Naive thymus-derived CD4-positive, alpha-beta T cell (primary cell): ENCODE measurements at places on chromosomes 16 and 17. TPM values are rescaled to one million over a fixed set of nuclear protein-coding genes. Genes with fewer than 3 reads are reported as not detected.
A peak's percentile ranks its signal among the peaks of the same experiment; 100 is the strongest.

GRCh38 chr17:81459224-81459623, 53.4 kb downstream of the ACTG1 start:
- no peak overlapping the region for H3K4me3 ChIP-seq
- H3K27me3 ChIP-seq: no peaks in the 10 kb centered on the region
- no peak overlapping the region for H3K27ac ChIP-seq
- DNase-seq: no peak
- no peaks in the 10 kb centered on the region for H3K36me3 ChIP-seq

DNA sequence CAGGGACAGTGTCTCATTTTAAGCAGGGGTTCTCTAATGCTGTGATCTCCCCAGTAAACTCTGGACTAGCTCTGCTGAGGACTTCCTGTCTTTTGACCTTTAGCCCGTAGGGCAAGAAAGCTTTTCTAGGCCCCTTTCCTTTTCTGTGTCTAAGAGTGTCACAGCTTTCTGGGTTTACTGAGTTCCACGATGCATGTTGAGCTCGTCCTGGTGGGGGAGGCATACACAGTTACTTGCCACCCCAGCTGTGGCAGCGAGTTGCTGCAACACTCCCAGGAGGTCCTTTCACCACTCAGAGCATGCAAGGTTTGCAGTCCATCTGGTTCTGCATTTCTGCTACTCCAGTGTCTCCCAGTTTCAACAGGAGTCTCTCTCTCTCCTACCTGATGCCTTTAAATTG, 23.7 kb downstream of the NOD2 start:
- no peaks in the 10 kb centered on the region for H3K27me3 ChIP-seq
- H3K4me3 ChIP-seq: no peak overlapping the region
- no peak for DNase-seq
- no peak overlapping the region for H3K27ac ChIP-seq
- peaks cover 13% of the 10 kb centered on the region for H3K4me1 ChIP-seq

DNA sequence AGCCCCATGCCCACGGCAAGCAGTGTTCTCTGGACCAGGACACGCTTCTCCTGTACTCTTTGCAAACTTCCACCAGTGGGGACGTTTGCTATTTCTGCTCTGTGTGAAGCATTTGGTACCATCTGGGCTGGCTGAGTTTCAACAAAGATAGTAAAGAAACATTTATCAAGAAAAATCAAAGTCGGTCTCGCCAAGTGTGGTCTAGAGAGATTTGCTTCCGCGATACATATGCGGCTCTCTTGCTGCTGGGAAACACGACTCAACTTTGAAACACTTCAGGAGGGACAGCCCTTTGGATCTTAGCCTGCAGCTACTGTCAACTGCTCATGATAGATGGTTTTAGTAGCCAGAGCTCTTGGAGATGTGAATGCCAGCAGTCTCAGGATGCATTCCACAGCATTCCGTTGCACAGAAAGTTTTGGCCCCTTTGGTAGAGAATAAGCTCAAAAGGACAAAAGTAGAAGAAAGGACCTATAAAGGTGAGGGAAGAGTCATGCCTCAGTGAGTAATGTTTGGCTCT, 168.2 kb upstream of the CACNG3 start:
- H3K4me1 ChIP-seq: no peaks in the 10 kb centered on the region
- no peaks in the 10 kb centered on the region for H3K27me3 ChIP-seq
- no peak for DNase-seq
- peaks cover under 1% of the 10 kb centered on the region for H3K36me3 ChIP-seq

GRCh38 chr16:56919099-56919800, 12.7 kb upstream of the HERPUD1 start:
- no peak overlapping the region for H3K4me3 ChIP-seq
- peaks cover 14% of the 10 kb centered on the region for H3K4me1 ChIP-seq
- no peaks in the 10 kb centered on the region for H3K27me3 ChIP-seq
- no peaks in the 10 kb centered on the region for H3K36me3 ChIP-seq
- no peak for DNase-seq

SUMO2 gene
- 494 and 495 TPM in 2 replicates for total RNA-seq

DNA sequence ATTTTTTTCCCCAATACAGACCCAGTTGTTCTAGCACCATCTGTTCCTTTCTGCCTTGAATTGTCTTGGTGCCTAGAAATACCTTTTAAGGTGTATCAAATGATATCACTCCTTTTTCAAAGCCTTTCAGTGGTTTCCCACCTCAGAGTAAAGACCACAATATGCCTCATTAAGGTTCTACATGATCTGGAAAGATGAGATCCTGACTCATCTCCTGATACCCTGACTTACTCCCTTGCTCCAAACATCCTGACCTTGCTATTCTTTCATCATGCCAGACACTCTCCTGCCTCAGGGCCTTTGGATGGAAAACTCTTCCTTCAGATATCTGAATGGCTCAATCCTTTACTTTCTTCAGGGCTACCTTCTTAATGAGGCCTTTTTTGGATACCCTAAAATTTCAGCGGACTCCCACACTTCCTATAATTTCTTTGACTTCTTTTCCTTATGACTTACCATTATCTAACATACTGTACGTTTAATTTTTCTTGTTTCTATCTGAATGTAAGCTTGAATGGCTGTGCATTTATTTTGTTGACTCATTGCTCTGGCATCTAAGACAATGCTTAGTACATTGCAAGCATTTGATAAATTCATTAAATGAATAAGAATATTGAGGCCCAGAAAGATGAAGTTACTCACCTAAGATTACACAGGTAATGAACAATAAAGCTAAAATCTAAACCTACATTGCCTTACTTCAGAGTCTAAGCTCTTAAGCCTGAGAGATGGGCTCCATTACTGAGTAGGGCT, 19.2 kb downstream of the FLOT2 start:
- no peak overlapping the region for H3K27ac ChIP-seq
- H3K36me3 ChIP-seq: peaks cover 36% of the 10 kb centered on the region
- H3K4me1 ChIP-seq: no peaks in the 10 kb centered on the region
- H3K4me3 ChIP-seq: no peak overlapping the region

SLC22A31 gene
- total RNA-seq: 1.8 TPM

DNA sequence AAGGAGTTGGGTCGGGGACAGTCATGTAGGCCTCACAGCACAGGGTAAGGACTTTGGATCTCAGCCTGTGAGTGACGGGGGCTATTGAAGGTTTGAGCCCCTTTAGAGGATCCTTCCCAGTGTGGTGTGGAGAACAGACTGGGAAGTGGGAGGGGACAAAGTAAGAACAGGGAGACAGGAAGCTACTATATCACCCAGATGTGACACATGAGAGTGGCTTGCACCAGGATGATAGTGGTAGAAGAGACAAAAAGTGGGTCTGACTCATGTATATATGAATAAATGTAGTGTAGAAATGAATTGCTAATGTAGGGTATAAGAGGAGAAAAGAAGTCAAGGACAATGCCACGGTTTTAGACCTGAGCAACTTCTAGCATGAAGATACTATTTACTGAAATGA, 4.5 kb downstream of the NUP93 start:
- no peaks in the 10 kb centered on the region for H3K36me3 ChIP-seq
- H3K27me3 ChIP-seq: no peaks in the 10 kb centered on the region
- DNase-seq: no peak
- no peak overlapping the region for H3K27ac ChIP-seq
- H3K4me1 ChIP-seq: peaks cover 16% of the 10 kb centered on the region

DNA sequence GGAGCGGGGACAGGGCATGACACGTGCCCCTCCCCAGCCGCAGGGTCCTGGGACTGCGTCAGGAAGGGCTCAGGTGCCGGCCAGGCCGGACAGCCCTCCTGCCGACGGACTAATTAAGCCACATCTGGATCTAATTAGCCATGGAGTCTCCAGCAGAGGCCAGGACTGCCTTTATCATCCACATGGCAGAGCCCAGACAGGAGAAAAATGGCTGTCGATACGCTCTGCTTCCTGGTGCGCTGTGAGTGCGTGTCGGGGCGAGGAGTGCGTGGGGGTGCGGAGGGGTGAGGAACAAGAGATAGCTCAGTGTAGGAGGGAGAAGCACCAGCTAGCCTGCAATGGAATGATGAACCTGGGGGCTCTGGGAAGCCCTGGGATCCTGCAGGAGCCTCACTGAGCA, 218.8 kb downstream of the IRF8 start:
- H3K4me3 ChIP-seq: no peak overlapping the region
- no peaks in the 10 kb centered on the region for H3K4me1 ChIP-seq
- no peak for DNase-seq
- H3K36me3 ChIP-seq: no peaks in the 10 kb centered on the region
- no peaks in the 10 kb centered on the region for H3K27me3 ChIP-seq

CCL1 gene
- total RNA-seq: not detected

DNA sequence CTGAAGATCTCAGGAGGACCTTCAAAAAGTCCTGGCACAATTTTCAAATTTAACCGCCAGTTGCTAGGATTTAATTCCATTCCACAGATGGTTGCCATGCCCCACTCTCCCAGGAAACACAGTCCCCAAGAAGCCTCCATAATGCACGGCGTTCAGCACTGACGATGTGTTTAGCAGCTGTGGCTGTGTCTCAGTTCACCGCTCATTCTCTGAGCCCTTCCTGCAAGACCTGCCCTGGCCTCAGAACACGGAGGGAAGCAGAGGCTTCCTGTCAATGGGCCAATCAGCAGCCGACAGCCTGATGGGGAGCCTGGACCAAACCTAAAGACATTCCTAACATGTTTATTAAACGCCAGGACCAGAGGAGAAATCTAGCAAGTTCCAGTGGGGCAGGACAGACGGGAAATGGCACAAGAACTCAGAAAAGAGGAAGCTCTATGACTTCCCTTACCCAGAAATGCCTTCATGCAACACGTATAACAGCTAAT, 4.9 kb downstream of the MYLK3 start:
- H3K4me1 ChIP-seq: no peaks in the 10 kb centered on the region
- no peaks in the 10 kb centered on the region for H3K27me3 ChIP-seq
- no peak overlapping the region for H3K27ac ChIP-seq
- H3K36me3 ChIP-seq: no peaks in the 10 kb centered on the region

DNA sequence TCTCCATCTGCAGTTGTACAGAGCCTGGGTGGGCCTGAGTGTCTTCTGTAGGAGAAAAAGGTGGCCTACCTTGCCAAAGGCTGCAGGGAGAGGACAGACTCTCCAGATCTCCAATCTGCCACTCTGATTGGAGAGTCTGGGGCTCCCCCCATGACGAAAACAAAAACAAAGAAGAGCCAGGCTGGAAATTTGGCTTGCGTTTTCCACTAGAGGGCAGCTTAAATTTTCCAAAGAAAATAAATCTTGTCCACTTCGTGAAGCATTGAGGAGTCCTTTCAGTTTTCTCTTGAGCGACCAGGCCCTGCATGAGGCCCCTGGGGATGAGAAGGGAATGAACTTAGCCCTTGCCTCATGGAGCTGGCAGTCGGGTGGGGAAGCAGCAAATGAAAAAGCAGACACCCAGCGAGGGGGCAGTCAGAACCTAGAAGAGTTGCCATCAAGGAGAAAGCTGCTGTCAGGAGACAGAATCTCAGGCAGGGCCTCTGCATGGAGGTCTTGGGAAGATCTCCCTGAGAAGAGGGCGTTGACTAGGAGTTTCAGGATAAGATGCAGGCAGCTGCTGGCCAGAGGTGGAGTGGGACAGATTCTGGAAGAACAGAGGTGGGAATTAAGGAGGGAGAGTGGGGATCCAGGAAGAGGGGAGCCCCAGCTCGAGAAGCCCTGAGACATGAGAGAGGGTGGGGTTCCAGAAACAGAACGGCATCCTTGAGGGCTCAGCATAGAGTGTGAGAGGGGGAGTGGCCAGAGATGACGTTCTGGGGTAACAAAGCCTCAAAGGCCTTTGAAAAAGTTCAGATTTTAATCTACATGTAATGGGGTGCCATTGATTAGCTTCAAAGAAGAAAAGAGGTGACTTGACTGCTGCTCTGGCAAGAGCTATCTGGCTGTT, 8.4 kb upstream of the SHCBP1 start:
- no peak overlapping the region for H3K4me3 ChIP-seq
- no peak overlapping the region for H3K27ac ChIP-seq
- DNase-seq: no peak

DNA sequence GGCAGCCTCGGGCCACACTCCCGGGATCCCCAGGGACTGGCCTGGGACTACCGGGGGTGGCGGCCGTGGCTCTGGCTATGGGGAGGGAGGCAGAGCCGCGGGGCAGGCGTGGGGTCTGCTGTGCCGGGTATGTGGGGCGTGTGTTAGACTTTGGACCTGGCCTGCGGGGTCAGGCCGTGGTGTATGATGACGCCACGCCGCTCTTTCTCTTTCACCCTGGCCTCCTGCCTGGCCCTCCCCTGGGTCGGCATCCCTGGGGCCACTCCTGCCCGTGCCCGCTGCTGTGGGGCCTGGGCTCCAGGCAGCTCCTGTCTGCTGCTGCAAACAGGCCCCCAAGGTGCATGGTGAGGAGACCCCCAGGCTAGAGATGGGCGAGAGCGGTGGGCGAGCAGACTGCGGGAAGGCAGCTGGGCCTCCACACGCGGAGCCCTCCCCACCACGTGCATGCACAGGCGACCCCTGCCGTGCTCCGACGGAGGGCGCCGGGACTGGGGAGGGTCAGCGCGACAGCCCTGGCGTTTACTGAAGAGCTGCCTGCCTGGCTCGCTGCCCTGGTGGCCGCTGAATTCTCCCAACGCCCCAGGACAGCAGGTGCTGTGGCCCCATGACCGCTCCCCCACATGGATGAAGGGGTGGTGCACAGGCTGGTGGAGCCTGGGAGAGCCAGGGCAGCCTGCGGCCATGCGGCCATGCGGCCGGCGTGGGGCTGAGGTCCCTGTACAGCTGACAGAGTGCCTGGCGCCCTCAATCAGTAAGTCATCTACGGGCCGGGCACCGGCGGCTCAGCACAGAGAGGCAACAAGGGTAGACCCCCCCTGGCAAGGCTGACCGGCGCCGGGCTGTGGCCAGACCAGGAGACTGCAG, 16.0 kb downstream of the CAPN15 start:
- no peak overlapping the region for H3K27ac ChIP-seq
- H3K36me3 ChIP-seq: no peaks in the 10 kb centered on the region
- no peaks in the 10 kb centered on the region for H3K4me1 ChIP-seq
- H3K27me3 ChIP-seq: no peaks in the 10 kb centered on the region

- H3K4me3 ChIP-seq: no peak overlapping the region
- H3K27ac ChIP-seq: no peak overlapping the region
- no peaks in the 10 kb centered on the region for H3K4me1 ChIP-seq
- DNase-seq: no peak
- no peaks in the 10 kb centered on the region for H3K27me3 ChIP-seq
- H3K36me3 ChIP-seq: no peaks in the 10 kb centered on the region
Measured at GRCh38 chr17:78459696-78460095, 81.2 kb downstream of the PGS1 start.

DNA sequence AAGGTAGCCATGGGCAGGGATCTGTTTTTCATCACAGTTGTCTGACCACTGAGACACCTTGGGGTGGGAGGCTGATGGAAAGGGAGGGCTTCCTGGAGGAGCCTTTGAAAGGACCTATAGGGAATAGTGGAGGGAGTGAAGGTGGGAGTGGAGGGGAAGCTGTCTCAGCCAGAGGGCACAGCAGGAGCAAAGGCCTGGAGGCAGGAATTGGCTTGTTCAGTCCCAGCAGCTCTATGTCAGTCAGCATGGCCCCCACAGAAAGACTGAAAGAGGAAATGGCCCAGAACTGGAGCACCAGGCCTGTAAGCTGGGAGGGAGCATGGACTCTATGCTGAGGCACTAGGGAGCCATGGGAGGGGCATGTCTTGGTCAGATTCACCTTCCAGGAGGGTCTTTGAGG, 12.8 kb upstream of the CBFB start:
- no peaks in the 10 kb centered on the region for H3K36me3 ChIP-seq
- H3K27me3 ChIP-seq: no peaks in the 10 kb centered on the region
- no peak for DNase-seq
- H3K4me3 ChIP-seq: no peak overlapping the region
- no peak overlapping the region for H3K27ac ChIP-seq
- peaks cover 11% of the 10 kb centered on the region for H3K4me1 ChIP-seq

- H3K36me3 ChIP-seq: no peaks in the 10 kb centered on the region
- DNase-seq: peak; percentile 38
- H3K27me3 ChIP-seq: no peaks in the 10 kb centered on the region
- H3K27ac ChIP-seq: no peak overlapping the region
- no peak overlapping the region for H3K4me3 ChIP-seq
Measured at GRCh38 chr16:48117217-48118105, 38.3 kb downstream of the ABCC12 start.

TP53TG3F gene
- not detected for total RNA-seq
